ENCODE measurements at places on chromosomes 13 and 19.

DNA sequence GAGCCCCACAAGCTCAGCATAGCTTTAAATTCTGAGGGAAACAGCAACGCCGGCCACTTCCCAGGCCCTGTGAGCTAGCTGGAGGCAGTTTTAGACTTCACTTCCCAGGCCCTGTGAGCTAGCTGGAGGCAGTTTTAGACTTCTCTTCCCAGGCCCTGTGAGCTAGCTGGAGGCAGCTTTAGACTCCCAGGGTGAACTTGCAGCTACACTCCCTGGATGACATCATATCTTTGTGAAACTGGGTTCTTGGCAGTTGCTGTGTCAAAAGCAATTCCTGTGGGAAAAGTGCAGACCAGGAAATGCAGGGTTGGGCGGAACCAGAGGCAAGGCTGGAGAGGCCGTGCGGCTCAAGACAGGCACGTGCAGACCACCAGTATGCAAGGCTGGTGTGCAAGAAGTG, 12.7 kb downstream of the SOX1 start:
- no peak for DNase-seq

DNA sequence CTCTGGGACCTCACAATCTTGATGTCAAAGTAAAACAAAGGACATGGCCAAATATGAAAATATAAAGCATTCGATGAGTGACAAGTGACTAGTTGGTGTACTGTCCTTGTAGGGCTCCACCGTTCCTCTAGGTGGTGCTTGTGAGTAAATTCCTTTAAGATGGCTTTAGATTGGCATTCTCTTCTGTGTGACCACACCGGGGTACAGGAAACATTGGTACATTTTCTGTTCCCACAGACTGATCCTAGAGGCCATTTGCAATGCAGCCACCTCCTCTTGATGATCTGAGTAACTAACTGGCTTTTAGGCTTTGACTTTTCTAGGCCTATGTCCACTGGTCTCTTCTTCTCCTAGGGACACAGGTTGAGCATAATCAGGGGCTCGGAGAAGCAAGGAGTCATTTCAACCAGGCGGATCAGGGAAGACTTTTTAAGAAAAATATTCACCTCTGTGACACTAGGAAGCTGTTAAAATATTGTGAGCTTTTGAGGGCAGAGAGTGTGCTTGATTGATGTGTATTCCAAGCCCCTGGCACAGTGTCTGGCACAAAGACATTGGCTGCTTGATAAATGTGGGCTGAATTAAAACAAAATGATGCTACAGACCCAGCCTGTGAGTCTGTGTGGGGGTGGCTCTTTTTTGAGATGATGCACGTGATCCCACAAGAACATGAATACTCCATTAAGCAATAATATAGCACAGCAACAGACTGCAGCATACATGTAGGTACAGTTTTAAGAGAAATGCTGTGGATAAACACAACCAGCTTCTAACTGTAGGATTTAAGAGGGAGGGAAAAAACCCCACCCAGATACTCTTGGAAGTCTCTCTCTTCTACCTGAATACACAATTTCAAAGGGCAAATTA, 21.0 kb downstream of the EPSTI1 start:
- peak; percentile 56 for DNase-seq

DNA sequence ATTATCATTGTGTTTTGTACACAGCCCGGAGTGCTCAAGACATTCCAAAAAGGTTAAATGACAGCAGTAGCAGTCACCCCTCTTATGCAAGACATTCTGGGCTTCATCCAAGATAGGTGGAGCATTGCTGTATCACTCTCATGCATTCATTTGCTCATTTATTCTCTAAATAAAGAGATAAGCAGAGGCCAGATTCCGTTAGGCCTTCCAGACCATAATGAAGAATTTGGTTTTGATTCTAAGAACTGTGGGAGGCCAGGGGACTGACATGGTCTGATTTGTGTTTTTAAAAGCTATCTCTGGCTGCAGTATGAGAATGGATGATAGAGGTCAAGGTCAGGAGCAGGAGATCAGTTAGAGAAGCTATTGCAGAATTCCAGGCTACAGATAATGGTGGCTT, 145.8 kb downstream of the KCNRG start:
- no peak for DNase-seq

- DNase-seq, result no peak
Observed at GRCh38 chr13:92354583-92354982, 872.0 kb upstream of the GPC6 start.

All from CD4-positive, alpha-beta T cell treated with Interleukin-15 for 1 hour (primary cell).